ENCODE measurements at places on chromosomes 1 and 21.
A peak's percentile ranks its signal among the peaks of the same experiment; 100 is the strongest.

DNA sequence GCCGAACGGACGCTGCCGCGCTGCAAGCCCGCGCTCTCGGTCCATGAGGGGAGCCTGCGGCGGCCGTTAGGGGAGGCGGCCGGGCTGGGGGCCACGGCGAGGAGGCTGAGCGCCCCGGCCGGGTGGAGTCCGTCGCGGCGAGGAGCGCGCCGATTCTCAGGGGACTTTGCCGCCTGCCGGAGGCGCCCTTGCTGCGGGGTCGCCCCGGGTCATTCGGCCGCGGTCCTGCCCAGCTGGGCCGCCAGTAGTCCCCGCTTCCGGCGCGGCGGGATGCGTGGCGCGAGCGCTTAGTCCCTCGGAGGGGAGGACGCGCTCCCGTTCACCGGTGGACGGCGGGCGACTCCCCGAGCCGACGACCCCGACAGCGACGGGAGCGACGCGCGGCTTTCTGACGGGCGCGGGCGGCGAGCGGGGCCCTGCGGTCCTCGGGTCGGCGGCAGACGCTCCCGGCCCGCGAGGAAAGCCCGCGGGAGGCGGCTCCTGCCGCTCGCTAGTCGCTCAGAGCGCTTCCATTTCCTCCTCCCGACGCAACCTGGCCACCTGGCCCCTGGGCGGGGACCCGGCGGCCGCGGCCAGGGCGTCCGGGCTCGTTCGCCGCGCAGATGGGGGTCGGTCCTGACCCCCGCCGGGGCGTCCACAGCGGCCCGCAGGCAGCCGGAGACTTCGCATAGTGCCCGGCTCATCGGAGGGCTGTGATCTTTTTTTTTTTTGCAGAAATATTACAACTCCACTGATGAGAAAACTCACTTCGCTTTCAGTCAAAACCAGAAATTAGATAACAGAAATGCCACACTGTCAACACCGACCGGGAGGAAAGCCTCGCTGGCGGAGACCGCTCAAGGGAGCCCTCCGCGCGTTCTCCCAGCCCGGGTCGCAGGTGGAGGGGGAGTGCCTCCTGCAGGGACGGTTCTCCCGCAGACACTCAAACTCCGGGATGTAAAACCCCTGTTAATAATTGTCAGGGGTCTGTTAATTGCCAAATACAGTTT lies 641 bp upstream of the ZBTB21 start:
- peak; percentile 23 for DNase-seq

DNA sequence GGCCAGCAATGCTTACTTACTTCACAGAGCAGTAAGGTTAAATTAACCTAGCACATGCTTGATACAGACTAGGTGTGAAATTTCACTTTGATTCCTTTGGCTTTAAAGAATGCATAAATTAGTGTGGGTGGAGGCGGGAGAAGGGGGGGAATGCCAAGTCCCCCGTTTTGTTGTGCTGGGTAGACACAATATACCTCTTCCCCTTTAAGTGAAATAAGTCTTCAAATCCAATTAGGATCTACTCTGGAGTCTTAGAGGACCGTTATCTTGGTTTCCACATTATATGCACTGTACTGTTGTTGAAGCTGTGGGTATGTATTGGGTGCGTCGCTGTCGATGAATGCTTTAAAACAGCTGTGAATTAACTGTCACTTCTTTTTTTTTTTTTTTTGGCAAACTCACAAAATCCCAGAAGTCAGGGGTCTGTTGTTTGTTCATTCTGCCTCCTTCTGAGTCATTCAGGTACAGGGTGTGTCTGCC lies 1.6 kb upstream of the S1PR1 start:
- DNase-seq, result no peak

- no peak for DNase-seq
Observed at GRCh38 chr1:225909477-225909876, 14.6 kb downstream of the PYCR2 start.

DNA sequence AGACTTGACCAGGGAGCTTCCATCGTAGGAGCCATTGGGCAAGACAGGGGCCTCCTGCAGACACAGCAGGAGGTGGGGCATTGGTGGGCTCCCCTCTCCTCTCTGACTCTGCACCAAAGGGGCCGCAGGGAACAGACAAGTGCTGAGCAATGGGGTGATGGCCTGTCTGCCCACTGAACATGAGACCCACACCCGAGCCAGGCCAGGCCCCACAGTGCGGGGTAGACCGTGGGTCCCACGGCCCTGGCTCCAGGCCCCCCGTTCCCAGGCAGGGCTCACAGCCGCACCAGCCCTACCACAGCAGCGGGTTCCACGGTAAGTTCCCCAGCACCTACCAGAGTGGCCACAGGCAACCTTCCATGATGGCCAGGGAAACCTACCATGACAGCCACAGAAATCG lies 45.9 kb downstream of the CHD5 start:
- DNase-seq, result no peak

All from left renal cortex interstitium (tissue), 4 donors.